Stimulated activated naive B cell treated with anti-CD40 and anti-IgM and Interleukin-4, amounts not matched to agents 10 μg/mL and 1 μg/mL and 100 μg/mL, for 72 hours (primary cell): ENCODE measurements at places on chromosomes 6 and 20.

DNA sequence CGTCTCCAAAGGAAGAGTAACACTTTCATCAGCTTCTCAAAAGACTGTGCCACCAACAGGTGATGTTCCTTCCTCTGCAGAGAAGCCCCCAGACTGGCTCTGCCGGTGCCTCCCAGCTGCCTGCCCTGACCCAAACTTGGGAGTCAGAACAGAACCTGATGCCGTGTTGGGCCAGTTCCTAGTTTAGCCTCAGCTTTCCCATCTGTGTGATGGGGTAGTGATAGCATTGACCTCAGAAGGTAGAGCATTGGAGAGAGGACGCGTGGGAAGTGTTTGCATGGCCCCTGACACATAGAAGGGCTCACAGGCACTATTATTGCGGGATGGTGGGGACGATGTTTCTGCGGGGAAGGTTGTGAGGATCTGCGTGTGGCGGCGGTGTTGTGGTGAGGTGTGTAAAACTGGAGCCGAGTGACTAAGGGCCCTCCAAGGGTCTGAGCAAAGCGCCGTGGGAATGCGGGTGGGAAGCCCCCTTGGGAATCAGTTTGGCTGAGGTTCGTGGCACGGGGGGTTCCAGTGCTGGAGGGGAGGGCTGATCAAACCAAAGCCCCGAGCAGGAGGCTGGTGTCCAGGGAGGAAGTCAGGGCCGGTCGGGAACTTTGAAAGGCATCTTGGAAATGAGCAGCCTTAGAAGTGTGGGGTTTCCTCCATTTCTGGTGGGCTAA lies 1.7 kb downstream of the NTSR1 start:
- no peak for DNase-seq

GRCh38 chr6:4794140-4794707 lies 18.0 kb downstream of the CDYL start:
- DNase-seq: no peak

DNA sequence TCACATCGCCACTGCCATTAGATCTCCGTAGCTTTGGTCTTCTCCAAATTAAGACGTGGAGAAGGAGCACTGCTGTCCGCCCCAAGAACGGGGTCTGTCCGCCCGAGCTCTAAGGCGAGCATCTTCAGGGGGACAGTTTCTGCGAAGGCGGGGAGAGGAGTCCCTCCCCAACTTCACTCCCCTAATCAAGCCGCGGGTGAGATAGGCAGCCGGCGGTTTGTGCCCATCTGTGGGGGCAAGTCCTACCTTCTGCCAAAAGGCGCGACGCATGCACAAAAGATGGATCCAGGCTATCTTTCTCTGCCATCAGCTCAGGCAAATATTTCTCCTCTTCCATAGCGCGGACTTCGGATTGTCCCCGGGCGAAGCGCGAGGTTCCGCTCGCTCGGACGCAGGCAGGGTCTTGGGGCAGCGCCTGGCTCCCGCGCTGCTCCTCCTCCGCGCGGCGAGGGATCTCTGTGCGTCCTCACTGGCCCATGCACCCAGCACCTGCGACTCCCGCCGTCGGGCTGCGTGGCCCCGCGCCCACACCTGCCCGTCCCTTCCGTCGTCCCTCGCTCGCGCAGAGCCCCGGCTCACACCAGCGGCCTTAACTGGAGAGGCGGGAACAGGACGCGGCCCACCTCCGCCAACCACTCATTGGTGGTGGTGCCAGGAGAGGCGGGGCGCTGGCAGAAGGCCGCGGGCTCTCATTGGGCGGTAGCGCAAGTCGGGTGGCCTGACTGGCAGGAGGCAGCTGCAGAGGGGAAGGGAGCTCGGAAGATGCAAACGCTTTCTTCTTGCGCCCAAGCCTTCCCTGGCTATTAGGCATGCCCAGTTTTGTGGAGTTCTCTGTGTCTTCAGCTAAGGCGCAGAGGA lies at the start of gene KHDRBS2:
Gene KHDRBS2, minus strand, starts transcription at position 614 of the 858 bp plus-strand sequence.
- peak; percentile 95 for DNase-seq

GRCh38 chr20:11267131-11267761 lies 593.4 kb upstream of the JAG1 start:
- DNase-seq: no peak

DNA sequence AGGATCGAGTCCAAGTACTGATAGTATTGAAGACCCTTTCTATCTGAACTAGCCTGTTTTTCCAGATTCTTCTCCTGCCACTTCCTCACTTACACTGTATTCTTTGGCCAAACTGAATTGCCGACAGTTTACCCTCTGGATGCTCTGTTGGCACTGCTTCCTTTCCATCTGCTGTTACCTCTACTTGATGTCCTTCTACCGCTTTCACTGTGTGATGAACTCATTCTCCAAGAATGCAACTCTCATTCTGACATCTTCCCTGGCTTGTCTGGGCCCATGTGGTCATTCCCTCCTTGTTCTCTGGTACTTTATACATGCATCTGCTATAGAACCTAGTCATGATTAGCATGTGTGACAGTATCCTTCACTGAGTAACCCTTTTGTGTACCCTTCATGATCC lies 16.3 kb downstream of the RPRD1B start:
- DNase-seq: no peak

DNA sequence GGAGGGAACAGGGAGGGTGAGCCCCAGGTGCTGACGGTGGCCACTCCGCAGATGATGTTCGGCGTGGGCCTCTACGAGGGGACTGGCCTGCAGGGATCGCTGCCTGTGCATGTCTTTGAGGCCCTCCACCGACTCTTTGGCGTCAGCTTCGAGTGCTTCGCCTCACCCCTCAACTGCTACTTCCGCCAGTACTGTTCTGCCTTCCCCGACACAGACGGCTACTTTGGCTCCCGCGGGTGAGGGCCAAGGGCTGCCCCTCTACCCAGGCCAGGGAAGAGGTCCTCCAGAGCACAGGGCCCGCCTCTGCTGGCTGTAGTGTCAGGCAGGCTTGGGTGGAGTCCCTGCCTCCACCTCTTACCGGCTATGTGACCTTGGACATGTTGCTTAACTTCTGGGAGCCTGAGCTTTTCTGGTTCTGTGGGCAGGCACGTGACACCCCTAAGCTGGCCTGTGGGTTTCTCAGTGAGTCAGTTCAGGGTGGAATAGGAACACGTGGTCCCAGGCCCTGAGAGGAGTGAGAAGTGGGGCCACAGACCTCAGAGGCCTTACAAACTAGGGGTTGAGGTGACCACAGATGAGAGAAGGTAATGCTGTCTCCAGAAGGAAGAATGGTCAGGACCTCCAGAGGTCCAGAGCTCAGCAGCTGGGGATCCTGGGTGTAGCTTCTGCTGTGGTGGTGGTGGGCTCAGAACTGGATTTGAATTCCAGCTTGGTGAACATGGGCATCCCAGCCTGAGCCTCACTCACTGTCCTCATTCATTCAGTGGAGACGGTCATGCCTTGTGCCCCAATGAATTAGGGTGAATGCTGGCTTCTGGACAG lies 11.9 kb downstream of the PCIF1 start:
- no peak for DNase-seq

GRCh38 chr6:37269105-37269504 lies 11.2 kb upstream of the TMEM217 start:
- DNase-seq: no peak

- no peak for DNase-seq
Measured at GRCh38 chr20:58296051-58296837, 13.3 kb upstream of the RAB22A start.

DNA sequence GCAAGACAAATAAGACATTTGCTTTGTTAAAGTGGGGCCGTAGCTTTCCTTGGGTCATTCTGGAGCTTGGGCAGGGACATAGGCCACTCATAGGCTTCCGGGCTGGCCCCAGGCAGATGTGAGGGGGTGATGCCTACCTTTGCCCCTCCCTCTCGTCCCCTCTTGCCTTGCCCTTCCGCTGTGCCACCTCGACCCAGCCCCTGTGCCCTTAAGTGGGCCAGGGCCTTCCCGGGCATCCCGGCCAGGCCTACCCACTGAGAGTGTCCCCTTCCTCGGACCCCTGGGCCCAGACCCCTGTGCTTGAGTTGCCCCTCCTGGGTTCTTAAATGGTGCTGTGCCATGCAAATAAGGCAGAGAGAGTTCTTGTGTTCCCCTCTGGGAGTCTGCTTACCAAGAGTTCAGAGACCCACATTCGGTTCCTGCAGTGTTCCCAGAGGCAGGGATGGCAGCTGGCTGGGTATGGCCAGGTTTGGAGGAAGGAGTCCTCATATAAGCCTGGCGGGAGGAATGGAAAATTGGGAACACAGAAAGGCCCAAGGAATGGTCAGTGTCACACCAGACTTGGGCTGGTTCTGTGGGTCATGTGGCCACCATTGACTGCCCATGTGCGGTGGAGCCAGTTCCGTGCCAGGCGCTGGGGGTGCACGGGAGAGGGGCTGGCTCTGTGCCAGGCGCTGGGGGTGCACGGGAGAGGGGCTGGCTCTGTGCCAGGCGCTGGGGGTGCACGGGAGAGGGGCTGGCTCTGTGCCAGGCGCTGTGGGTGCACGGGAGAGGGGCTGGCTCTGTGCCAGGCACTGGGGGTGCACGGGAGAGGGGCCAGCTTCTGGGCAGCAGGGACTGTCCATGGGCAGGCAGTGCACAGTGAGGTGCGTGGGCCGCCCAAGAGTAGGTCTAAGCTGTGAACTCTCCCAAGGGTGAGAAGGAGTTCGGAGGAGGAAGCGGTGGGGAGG lies 173.5 kb upstream of the SNX9 start:
- DNase-seq: no peak

DNA sequence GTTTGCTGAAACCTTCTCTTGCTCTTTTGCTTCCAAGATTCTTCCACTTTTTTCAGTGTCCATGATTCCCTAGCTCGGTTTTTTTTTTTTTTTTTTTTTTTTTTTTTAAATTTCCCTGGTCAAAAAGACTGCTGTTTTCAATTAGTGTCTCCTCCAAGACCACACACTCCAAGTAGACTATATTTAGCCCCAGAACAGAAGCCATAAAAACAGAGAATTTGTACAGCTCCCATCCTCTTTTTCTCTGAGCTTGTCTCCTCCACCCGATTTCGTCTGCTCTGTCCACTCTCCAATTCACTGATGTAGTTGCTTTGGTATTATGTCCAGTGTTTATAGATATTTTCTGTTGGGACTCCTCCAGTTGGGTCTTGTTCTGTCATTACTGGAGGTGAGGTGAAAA lies 37.6 kb downstream of the RSPH3 start:
- DNase-seq: no peak

GRCh38 chr20:63160641-63161175 lies 55.2 kb downstream of the YTHDF1 start:
- no peak for DNase-seq

DNA sequence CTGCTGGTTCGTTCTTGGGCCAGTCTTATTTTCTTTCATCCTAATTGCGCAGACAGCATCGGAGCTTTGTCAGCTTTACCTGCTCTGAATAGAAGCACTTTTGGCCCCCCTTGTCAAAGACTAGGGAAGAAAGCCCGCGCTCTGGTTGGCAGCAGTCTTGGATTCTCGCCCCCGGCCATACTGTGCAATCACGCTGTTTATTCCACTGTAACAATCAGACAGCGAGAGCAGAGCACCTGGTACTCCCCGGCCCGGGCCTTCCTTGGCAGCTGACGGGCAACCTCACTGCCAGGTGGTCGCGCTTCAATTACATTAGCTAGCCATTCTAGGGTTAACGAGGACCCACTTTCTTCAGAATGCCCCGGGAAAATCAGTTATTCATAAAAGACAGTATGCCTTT lies 72.6 kb downstream of the INSM1 start:
- no peak for DNase-seq

- DNase-seq: no peak
Measured at GRCh38 chr6:139109558-139109957, 25.3 kb upstream of the HECA start.
